ENCODE measurements at places on chromosomes 12 and 14.
A peak's percentile ranks its signal among the peaks of the same experiment; 100 is the strongest.

DNA sequence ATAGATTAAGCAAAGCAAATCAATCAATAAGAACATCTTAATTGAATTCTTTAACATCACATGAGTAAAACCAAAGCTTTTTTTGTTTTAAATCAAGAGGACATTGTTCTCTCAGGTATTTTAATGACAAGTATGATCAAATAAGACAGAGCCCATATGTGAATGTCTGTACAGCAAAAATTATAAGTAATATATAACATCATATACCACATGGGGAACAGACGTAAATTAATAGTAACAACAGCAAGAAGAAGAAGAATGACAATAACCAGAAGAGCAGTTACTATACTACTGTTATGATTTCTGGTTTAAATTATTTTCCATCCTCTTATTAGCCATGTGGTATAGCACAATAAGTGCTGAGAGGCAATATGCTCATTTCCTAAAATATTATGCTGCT is 335.5 kb downstream of the ADAMTS20 start:
- no peak for DNase-seq

GRCh38 chr12:581321-581720 is 81.9 kb downstream of the NINJ2 start:
- DNase-seq: no peak

DNA sequence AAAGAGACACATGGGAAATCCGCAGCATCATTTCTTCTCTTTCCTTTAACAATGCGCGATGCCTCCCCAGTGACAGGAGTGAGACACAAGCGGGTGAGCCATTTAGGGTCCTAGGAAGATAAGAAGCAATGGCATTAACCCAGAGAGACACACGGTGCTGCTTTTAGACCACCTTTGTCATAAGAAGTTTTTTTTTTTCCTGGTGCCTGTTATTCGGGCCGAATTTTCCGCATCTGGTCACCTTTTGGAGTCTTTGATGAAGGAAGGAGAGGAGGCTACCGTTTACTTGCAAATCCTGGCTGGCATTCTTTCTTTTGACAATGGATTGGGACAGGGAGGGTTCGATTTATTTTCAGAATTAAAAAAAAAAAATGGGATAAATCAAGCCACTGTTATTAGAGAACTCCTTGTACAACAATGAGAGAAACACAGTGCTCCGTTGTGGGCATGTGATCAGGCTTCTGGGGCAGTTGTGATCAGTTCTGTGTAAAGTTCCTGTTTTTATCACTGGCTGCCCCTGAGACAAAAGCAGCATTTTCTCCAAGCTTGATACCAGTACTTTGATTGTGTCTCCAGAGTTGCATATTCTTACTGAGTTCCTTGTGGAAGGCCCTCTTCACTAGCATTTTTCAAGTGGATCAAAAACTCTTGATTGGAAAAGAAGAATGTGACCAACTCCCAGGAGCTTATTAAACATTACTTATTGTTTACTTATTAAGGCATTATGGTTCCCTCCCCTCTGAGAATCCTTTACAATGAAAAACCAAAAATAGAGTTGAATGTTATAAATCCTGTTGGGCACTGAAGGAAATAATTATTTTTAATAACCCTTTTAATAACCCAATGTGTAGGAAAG is 1.1 kb downstream of the DIP2B start:
- no peak for DNase-seq

- no peak for DNase-seq
These were observed 82.9 kb downstream of the DDX51 start for GRCh38 chr12:132061197-132061596.

DNA sequence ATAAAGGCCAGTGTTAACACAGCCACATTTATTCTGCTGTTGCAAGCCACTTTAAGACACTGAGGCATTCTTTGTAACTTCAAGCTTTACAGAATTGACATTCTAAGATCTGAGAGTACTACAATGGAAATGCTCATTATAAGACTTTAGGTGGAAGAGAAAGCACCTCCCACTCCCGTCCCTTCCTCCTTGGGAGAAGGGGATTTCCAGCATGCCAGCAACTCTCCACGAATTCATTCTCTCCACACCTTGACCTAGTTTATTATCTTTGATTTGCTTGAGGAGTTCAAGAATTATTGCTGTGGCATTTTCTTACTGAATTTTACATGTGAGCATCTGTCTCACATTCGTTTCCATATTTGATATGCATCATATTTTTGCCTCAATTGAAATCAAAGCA is 644.4 kb upstream of the MIS18BP1 start:
- DNase-seq: no peak

- DNase-seq: no peak
These were observed 20.1 kb downstream of the APOBEC1 start for GRCh38 chr12:7645395-7646177.

- no peak for DNase-seq
These were observed at the start of gene VSIG10 for GRCh38 chr12:118103601-118104382. TSS of gene VSIG10 (minus strand) at chr12:118104011. CDS start at chr12:118103671, 340 bp downstream.

DNA sequence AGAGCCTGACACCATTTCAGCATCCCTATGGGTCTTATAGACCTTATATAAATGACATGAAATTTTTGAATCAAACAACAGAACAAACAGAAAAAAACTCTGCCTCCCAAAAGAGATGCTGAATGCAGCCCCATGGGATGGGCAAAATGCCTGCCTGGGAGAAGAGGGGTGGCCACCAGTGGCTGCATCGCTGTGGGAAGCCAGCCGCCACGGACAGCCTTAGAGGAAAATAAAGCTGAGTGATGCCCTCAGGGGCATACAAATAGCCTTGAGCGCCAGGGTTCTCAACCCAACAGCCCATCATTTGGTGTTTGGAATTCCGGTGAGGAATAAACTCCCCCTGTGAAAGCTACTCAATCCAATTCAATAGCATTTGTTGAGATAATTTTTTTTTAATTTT is 22.9 kb downstream of the SYNE3 start:
- DNase-seq: no peak

DNA sequence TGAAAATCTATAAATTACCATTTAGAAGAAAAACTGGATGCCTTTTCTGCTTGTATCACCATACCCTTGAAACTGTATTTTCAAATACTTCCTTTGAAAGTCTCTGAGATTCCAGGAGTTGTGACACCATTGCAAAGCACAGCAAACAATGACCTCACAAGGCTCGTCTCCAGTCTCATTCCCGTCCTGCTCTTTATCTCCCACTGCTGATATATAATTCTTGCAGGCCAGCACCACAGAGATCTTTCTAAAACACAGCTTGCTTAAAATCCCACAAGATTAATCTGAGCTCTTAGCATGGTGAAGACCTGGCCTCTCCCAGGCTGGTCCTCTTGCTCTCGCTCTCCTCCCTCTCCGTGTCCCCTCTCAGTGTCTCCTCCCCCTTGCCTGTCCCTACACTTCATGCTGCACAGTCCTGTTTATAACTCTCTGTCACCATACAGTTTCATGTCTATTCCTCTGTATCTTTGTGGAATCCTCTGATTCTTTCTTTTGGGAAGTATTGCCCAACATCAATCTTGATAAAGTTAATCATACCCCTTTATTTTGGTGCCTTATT is 51.8 kb downstream of the ZFYVE21 start:
- no peak for DNase-seq

DNA sequence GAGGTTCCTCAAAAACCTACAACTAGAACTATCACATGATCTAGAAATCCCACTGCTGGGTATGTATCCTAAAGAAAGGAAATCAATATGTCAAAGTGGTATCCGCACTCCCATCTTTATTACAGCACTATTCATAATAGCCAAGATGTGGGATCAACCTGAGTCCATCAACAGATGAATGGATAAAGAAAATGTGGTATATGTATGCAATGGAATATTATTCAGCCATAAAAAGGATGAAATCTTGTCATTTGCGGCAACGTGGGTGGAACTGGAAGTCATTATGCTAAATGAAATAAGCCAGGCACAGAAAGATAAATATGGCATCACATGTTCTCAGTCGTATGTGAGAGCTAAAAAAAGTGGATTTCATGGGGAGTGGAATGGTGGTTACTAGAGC is 77.5 kb upstream of the DIO3 start:
- no peak for DNase-seq

- no peak for DNase-seq
These were observed 10.7 kb upstream of the HSP90AA1 start for GRCh38 chr14:102097441-102098135.

- DNase-seq: no peak
These were observed 152.0 kb downstream of the NDUFA12 start for GRCh38 chr12:94851396-94852028.

DNA sequence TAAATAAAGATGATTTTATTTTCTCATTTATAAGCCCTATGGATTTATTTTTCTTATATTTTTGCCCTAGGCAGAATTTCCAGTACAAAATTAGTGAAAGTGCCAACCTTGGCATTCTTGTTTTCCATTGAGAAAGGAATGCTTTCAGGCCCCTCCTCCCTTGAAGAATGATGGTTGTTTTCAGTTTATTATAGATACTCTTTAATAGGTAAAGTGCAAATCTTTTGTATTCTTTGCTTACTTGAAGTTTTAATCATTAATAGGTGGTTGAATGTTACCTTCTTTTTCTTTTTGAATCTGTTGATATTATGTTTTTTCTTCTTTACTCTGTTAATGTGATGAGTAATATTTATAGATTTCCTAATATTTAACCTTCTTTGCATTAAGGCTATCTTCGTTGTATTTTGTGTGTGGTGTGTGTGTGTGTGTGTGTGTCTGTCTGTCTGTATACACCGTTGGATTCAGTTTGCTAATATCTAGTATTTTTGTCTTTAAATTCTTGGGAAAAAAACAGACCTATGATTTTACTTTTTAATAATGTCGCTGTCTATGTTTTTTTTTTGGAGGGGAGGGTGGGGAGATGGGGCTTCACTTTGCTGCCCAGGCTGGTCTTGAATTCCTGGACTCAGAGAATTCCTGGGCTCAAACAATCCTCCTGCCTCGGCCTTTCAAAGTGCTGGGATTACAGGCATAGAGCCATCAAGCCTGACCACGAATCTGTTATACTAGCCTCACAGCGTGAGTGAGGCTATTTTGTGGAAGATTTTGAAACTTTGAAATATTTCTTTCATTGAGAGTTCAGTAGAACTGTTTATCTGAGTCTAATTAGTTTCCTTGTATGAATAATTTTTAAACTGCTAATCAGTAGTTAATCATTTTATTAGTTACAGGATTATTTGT is 13.5 kb downstream of the SRGAP1 start:
- no peak for DNase-seq

DNA sequence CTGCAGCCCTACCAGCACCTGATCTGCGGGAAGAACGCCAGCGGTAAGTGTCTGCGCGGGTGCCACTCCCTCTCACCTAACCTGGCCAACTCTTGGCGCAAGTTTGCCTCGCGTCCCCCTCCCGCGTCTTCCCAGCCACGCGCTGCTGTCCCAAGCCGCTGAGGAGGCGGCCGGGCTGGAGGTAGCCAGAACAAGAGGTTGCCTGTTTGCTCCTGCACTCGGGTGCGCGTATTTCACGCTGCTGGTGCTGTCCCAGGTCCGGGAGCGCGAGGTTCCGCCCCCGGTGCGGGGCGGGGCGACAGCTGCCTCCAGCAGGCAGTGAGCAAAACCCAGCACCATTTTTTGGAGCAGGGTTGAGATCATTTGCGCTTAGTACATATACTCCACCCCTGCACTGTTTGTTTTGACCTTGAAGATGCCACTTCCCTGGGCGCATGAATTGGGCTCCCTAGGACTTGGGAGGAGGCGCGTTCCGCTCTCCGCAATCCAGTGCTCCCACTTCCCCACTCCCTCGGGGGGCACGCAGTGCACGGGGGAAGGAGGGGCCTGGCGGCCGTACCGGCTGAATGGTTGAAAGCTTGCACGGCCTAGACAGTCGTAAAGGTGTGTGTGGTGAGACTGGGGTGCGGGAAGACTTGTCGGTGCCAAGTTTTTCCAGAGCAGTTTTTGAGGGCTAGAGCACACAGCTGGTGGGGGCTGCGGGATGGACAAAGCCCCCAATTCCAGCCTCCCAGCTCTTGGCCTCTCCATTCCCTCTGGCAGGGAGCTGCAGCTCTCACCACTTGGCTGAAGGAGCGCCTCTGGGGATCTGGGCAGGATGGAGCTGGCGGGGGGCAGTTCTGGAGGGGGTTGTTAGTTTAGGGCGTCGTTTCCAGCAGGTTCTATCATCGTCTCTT is 226.9 kb upstream of the CRY1 start:
- peak; percentile 48 for DNase-seq

GRCh38 chr14:29156096-29156495 is 389.5 kb downstream of the FOXG1 start:
- DNase-seq: no peak

DNA sequence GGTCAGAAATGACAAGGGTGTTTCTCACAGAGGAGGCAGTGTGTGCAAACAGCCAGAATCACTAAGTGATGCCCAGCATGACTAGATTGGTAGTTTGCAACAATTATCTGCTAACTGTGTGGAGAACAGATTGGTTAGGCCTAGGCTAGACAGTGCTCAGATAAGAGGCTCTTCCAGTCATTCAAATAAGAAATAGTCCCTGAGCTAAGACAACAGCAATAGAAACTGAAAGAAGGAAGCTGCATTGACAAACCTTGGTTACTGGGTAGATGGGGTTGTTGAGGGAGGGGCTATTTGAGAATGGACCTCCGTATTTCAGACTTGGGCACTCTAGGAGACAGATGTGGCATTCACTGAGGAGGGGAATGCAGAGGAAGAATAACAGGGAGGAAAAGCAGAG is 255.0 kb upstream of the NPAS3 start:
- no peak for DNase-seq

- no peak for DNase-seq
These were observed 37.8 kb downstream of the ATF7IP start for GRCh38 chr12:14403293-14403692.

GRCh38 chr14:91349481-91350074 is 68.0 kb downstream of the CCDC88C start:
- DNase-seq: peak; percentile 33

GRCh38 chr12:26976687-26977086 is 37.5 kb downstream of the TM7SF3 start:
- DNase-seq: no peak

DNA sequence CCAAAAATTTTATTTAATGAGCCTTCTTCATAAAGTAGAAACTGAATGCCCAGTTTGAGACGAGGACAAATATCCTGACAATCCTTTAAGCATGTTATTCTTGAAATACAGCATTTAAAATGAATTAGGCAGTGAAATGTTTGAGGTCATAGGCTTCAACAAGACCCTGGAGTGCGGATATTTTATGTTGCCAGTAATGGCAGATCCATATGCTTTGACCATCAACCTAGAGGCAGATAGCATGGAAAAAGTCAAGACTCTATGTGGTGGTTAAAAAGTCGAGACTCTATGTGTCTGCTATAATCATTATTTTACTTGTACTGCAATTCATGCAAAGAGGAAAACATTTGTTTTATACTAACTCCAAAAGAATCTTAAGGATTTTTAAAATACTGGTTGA is 2.0 kb upstream of the MAP4K5 start:
- DNase-seq: no peak

- DNase-seq: no peak
These were observed 217.5 kb upstream of the PELI2 start for GRCh38 chr14:55900749-55901148.

GRCh38 chr12:129394177-129394825 is 509.5 kb downstream of the TMEM132D start:
- DNase-seq: no peak

GRCh38 chr12:2317772-2318171 is 265.0 kb downstream of the CACNA1C start:
- no peak for DNase-seq

DNA sequence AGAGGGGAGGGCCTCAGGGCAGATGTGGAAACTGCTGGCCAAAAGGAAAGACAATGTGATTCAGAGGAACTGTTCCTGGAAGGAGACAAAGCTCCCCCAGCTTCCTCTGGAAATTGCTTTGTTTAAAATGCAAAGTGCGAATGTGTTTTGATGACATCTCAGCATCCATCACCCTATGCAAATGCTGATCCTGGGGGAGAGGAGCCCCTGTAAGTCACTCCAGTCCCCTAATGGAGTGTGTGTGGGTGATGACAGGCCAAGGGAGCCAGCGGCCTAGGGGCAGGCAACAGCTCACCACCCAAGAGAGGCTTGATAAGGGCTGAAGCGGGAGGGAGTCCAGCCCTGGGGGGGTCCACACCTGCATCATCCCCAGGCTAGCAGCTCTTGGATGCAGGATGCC is 134.2 kb downstream of the ESRRB start:
- no peak for DNase-seq
